ENCODE measurements at places on chromosomes 11 and 22.
A peak's percentile ranks its signal among the peaks of the same experiment; 100 is the strongest.

GRCh38 chr11:122815900-122816299, 22.4 kb upstream of the CRTAM start:
- DNase-seq, result no peak

- DNase-seq, result peak; percentile 42
Observed at GRCh38 chr11:70755410-70756158, 357.3 kb downstream of the CTTN start.

- no peak for DNase-seq
Observed at GRCh38 chr11:47552056-47552565, 821 bp downstream of the CELF1 start.

- no peak for DNase-seq
Observed at GRCh38 chr11:94402355-94402754, 1.1 kb upstream of the GPR83 start.

DNA sequence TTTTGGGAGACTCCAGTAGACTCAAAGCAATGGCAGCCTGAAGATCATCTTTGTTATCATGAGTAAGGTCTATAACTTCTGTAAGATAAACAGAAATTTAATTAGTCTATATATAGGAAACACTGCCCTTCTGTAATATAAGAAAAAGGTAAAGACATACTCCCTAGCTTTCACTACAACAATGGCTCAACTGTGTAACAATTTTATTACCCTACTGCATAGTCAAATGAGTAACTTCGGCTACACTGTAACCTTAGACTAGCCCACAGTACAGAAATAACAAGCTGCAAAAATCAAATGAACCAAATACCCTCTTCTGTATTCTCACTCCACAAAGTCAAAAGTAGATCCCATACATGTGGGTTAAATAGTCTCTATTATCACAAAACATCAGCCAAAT, 33.7 kb downstream of the USP28 start:
- DNase-seq, result no peak

Measured in CD4-positive, alpha-beta T cell treated with Interleukin-4 for 1 hour (primary cell).